HCT116 (cell line): ENCODE measurements at places on chromosomes 7 and 10. TPM values are rescaled to one million over a fixed set of nuclear protein-coding genes. Genes with fewer than 3 reads are reported as not detected.

Gene FRMD4A
- total RNA-seq: 0.20 TPM

Gene MRLN
- total RNA-seq: not detected

Gene ABCB4
- not detected for total RNA-seq

Gene HOXA7
- total RNA-seq: 15.0 TPM

DNA sequence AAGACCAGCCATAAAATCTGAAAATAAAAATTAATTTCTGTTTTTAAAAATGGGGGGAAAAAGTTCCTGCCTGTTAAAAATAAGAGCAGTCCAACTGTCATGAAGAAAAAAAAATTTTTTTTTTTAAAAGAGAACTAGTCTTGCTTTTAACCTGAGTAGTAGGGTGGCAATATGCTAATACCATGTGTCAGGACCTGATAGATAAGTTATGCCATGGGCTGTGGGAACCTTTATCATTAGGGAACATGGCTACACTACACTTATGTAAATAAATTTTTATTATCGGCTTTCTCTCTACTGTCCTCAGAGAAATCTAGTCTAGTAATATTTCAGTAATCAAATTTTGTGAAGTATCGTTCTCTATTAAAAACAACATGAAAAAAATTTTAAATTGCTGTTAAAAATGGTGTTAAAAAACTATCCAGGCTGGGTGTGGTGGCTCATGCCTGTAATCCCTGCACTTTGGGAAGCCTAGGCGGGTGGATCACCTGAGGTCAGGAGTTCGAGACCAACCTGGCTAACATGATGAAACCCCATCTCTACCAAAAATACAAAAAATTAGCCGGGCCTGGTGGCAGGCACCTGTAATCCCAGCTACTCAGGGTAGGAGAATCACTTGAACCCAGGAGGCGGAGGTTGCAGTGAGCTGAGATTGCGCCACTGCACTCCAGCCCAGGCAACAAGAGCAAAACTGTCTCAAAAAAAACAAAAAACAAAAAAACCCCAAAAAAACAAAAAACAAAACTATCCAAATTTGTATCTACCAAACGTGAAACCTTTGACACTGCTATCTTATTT is 20.7 kb downstream of the NT5C3A start:
- H3K27ac ChIP-seq: no peak overlapping the region
- H3K27me3 ChIP-seq: no peaks in the 10 kb centered on the region
- no peaks in the 10 kb centered on the region; the same call in 1 of the 2 replicates for H3K4me1 ChIP-seq
- DNase-seq: no peak
- H3K36me3 ChIP-seq: no peaks in the 10 kb centered on the region

Gene PON3
- 2.6 TPM for total RNA-seq

Gene SAP25
- 4.4 TPM for total RNA-seq

DNA sequence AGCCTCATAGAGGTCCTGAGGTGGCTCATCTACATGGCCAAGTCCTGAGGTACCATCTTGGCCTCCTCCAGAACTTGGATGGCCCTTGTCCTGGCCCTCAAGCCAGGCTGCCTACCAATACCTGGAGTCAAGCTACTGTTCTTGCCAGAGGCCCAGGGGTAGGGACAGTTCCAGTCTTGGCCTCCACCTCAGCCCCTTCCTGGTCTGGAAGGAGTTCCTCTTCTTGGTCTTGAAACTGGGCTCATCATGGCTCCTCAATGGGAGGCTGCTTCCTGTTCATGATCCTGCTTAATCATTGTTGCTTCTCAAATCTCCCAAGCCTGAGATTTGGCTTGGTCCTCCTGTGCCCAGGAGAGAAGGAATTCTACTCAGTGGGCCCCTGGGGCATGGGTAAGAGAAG is 3.9 kb downstream of the HPS6 start:
- peaks cover 27% of the 10 kb centered on the region for H3K4me1 ChIP-seq
- no peak for DNase-seq
- no peak overlapping the region for H3K27ac ChIP-seq
- H3K27me3 ChIP-seq: no peaks in the 10 kb centered on the region

DNA sequence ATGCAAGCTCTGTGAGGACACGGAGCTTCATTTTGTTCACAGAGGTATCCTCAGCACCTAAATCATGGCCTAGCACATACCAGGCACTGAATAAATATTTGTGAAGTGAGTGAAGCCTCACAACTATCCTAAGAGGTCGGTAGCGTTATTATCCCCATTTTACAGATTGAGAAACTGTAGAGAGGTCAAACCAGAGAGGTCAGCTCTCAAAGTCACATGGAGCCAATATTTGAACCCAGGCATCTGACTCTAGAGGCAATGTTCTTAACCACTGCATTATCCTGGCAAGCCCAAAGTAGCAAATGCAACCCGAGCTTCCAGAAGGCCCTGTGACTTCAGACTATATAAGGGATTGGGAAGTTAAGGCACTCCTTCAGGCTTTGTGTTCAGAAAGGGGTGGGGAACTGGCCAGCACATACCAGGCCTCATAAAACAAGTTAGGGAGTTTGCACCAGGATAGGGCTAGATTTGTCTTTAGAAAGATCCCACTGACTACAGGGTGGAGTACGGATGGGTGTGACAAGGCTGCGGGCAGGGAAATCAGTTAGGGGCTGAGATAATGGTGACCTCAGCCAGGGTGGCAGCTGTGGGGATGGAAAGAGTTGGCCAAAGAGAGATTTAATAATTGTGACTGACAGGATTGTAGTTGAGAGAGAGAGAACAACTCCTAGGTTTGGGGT is 101.4 kb downstream of the TBXAS1 start:
- no peaks in the 10 kb centered on the region for H3K36me3 ChIP-seq
- no peak overlapping the region for H3K4me3 ChIP-seq
- H3K4me1 ChIP-seq: no peaks in the 10 kb centered on the region

DNA sequence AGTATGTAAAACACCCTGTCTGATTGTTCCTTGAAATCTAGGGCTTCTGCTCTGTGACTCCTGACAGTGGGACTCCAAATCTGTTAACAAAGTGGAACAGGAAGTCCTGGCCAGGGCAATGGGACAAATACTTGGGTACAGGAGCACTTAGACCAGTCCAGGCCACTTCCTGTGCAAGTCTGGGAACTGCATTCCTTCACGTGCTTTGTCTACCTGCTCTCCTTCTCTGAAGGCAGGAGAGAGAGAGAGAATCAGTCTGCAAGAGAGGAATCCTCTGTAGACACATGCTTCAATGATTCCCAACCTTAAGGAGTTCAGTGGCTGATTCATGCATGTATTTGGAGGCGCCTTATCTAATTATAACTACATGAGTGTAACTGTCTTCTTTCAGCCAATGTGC is 530.2 kb downstream of the GATA3 start:
- no peak overlapping the region for H3K4me3 ChIP-seq
- DNase-seq: no peak
- no peaks in the 10 kb centered on the region for H3K36me3 ChIP-seq
- no peaks in the 10 kb centered on the region for H3K27me3 ChIP-seq

Gene SLC29A3
- total RNA-seq: 5.9 TPM

DNA sequence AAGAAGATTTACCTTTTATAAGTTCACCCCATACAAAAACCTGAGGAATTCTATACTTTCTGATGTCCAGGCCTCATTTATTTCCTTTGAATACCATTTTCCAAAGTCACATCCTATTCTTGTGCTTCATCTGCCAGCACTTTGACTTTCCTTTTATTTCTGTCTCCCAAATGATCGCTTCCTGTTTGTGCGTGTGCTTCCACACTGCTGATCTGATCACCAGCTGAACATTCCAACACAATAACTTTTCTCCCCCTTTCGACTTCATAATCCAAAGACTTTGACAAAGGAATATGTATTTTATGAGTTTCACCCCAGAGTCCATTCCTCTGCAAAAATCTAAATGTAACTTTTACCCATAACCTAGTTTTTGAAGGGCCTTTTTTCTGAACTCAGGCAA is 3.1 kb downstream of the ELAPOR2 start:
- no peaks in the 10 kb centered on the region for H3K36me3 ChIP-seq
- no peaks in the 10 kb centered on the region for H3K27me3 ChIP-seq
- H3K4me3 ChIP-seq: no peak overlapping the region
- H3K4me1 ChIP-seq: peaks cover 15% of the 10 kb centered on the region
- H3K27ac ChIP-seq: no peak overlapping the region
- no peak for DNase-seq

Gene CRHR2
- total RNA-seq: not detected
